ENCODE measurements at places on chromosomes 3 and 15.
A peak's percentile ranks its signal among the peaks of the same experiment; 100 is the strongest.

GRCh38 chr15:58074452-58074851, 8.9 kb upstream of the ALDH1A2 start:
- DNase-seq, result no peak

GRCh38 chr3:172342097-172342659, 106.1 kb downstream of the GHSR start:
- DNase-seq, result no peak

DNA sequence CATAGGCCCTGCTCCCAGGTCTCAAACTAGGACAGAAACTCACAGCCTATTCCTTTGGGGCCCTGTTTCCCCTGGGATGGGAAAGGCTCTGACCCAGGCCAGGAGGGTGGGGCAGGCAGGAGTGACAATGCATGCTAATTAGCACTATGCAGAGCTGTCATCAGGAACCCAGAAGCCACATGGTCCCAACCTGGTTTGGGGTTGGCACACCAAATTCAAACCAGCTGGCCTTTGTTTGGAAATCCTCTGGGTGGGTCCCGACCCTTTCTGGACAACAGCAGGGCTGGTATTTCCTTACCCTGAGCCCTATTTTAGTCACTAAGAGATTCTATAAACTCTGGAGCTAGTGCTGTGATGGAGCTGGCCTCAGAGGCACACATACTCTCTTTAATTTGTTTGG, 166.2 kb downstream of the LRTM1 start:
- no peak for DNase-seq

GRCh38 chr3:156769721-156770654, 56.2 kb upstream of the LEKR1 start:
- DNase-seq, result no peak

DNA sequence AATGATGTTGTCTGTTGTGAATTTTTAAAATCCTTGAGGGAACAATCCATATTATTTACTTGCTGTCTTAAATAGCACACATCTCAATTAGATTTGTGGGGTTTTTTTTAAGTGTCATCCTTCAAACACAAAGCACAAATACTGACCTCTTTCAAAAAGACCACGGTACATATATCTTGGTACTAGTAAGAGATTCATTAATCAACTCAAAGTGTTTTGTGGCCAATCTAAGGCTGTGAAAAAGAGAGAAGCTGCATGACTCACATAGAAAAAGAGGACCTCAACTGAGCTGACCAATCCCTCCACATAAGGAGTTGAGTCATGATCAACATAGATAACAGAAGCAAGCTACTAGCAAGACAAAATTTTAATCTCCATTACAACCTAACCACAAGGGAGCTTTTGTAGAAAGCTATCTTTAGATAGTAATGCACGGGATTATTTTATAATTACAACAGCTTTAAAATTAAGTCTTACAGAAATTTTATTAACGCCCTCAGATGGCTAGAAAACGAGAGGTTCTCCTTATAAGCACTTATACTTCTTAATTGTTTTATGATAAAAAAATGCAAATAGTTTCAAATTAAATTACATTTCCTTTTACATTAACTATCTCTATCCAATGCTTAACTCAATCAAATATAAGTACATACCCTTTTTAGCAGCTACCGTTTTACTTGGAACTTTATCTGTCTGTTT, 60.5 kb downstream of the TOP2B start:
- peak; percentile 5 for DNase-seq

DNA sequence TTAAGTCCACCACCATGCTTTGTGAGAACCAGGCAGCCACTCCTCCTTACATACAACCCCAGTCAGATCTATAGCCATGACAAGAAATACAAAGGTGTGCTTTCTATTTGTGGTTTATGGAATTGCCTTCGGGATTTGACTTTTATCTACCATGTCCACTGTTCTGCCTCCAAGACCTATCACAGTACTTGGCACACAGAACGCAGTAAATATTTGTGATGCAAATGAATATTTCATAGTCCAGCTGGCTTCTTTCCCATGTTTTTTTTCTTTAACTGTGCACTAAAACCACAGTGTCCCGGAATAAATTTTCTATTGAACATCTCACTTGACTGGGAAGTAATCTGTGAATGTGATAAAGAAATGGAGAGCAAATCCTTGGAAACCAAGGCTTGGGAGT, 314.7 kb downstream of the RORA start:
- no peak for DNase-seq

- peak; percentile 20 for DNase-seq
Observed at GRCh38 chr3:129530251-129530791, 1.9 kb downstream of the RHO start.

GRCh38 chr3:144429719-144430121, 458.1 kb downstream of the DIPK2A start:
- DNase-seq, result no peak

- no peak for DNase-seq
Observed at GRCh38 chr15:82958638-82959037, 6.1 kb upstream of the HOMER2 start.

- DNase-seq, result peak; percentile 77
Observed at GRCh38 chr3:149384911-149385321, 7.5 kb upstream of the TM4SF1 start.

DNA sequence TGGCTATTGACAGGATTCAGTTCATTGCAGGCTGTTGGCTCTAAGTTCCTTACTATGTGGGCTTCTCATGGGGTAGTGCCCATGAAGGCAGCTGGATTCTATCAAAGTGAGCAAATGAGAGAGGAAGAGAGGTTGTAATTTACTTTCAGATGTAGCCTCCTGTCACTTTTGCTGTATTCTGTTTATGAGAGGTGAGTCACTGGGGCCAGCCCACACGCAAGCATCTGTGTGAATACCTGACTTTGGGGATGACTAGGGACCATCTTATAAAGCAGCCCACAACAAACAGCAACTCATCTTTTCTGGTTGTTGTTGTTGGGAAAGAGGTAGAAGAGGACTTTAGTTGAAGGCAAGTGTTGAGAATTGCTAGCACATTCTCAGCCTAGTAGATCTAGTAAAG, 506.3 kb upstream of the GRM7 start:
- DNase-seq, result no peak
